NCI-H2227 treated with DMSO at 0.1 percent for 48 hours (cell line): ENCODE measurements at places on chromosomes 7 and 10.

DNA sequence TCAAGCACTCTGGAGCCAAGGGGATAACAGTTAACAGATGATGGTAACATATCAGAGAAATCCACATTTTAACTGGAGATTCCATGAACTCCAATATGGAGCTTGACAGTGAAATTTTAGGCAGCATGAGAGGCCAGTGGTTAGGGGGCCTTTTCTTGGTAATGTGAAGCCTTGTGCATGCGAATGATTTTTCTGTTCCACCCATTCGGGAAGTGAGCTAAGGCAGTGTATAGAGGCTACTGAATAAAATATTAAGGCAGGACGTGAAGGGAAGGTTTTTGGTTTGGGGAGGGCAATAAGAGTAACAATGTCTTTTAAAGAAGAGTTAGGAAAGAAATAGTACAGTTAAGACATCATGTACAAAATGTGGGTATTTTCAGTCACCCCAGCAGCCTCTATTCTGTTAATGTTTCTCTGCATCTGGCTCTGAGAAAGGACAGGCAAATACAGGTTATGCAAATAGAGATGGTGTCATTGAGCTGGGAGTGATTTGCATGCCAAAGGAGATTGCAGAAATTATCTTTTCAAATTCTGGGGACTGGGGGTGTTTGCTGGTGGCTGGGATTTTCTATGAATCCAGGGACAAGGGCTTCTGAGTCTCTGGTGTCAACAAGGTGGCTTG, 6.8 kb upstream of the TAS2R60 start:
- DNase-seq: no peak

GRCh38 chr7:21243265-21243664, 184.6 kb upstream of the SP4 start:
- DNase-seq: no peak

DNA sequence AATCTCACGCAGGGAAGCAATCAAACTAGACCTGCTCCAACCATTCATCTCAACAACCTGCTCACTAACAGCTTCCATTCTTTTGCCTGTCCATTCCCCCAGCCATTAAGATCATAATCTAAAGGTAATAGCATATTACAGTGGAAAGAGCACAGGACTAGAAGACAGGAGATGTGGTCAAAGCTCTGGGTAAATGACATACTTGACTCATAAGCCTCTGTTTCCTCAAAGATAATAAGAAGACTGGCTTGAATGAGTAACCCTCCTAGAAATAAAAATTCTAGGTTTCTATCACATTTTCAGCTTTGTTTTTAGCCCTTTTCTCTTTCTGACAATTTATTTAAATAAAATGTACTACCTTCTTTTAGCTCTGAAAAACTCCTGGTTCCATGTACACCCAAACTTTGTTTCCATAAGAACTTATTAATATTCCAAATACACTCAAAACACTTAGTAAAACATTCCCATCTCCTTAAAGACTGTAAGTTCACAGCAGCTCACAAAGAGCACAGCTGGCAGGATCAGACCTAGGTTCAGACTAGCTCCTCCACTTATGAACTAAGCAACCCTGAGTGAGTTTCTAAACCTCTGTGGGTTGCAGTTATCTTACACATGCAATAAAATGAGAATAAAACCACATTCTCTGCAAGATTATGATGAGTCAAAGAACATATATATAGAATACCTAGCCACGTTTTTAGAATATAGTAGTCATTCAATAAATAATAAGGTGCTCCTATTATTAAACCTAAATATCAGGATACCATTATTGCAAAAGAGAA, 11.6 kb downstream of the FAM204A start:
- no peak for DNase-seq

DNA sequence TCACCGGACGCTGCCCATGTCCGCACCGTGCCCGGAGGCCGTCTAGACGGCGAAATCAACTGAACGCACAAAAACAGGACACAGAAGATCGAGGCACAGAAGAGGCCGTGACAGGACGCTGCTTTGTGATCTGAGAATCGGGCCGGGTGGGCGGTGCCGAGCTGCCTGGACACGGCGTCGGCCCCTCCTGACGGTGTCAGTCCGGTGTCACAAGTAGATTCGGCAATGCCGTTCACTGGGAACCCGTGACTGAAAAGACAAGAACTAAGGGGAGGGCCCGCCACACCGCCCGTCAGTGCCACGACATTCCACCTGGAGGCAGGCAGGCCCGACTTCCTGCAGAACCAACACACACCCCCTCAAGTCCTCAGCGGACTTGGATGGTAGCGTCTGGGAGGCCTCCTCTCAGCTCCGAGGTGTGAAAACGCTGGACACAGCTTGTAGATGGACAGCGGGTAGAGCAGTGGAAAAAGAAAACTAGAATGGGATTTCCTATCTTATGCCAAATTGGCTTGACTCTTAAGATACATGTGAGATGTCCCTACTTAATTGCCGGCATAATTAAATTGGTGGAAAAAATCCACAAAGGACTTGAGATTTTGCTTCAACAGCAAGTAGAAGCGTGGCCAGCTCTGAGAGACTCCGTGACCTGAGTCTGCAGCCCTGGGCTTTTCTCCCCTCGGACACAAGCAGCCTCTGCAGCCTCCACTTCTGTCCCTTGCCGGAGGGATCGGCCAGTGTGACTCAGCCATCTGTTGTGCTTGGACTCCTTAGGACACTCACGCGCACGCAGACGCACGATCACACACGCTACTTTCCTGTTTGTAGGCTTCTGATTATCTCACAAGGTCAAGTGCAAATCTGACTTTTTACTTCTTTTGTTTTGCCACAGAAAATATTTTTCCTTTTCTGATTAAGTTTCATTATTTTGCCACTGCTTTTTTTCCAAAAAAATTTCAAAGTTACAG, 269.0 kb downstream of the DIP2C start:
- DNase-seq: no peak

- no peak for DNase-seq
Measured at GRCh38 chr10:106011250-106011649, 1153.3 kb downstream of the SORCS1 start.

DNA sequence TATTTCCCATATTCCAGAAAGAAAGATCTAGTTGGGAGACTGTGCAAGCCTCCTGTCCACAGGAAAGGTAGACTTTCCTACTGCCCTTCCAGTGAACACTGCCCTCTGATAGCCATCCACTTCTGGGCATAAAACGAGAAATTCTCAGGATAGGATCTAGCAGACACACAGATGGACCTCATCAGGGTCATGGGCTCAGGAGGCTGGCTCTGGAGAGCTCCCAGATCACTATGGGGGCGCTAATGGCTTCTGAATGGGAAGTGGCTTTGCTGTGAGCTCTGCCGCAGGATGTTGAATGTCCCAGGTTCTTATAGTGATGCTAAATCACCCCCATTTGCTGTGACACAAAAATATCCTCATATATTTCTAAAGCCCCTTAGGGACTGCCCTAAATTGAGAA, 77.1 kb downstream of the SVIL start:
- DNase-seq: no peak
